ENCODE measurements at places on chromosomes 3 and 15.

- no peak for DNase-seq
These were observed 25.4 kb downstream of the PHLDB2 start for GRCh38 chr3:111884411-111885018.

DNA sequence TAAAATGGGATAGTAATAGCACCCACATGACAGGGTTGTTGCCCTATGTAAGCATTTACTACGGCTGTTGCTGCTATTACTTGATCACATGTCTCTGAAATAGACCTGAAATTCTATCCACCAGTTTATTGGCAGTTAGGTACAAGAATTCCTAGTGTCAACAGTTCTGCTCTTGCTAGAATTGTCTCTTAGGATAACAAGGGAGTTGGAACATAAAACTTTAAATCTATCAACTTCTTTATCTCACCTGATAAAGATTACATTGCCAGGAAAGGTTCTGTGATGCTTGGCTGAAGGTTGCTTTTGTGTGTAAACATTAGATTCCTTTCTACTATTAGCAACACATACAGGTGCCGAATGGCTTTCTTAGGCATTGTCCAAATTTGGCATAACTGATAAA lies 38.7 kb downstream of the ATP13A4 start:
- peak; percentile 10 for DNase-seq

GRCh38 chr3:185420762-185421161 lies 57.8 kb downstream of the MAP3K13 start:
- DNase-seq, result no peak

- no peak for DNase-seq
These were observed 7.6 kb downstream of the ZNF639 start for GRCh38 chr3:179330438-179330837.

DNA sequence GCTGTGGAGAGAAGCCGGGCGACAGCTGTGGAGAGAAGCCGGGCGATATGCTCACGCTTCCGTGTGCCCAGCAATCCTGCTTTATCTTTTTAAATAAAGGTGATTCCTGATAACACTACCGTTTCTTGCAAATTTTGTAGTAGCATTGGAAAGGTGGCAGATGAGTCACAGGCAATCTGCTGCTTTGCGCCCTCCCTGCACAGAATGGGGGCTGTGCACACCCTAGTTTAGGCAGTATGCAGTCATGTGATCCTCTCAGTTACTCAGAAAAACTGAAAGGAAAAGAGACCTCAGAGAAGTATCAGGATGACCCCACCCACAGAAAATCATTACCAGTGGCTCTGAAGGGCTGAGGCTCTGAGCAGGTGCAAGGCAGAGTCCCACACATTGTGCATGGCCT lies 24.9 kb upstream of the TMCC1 start:
- peak; percentile 31 for DNase-seq

DNA sequence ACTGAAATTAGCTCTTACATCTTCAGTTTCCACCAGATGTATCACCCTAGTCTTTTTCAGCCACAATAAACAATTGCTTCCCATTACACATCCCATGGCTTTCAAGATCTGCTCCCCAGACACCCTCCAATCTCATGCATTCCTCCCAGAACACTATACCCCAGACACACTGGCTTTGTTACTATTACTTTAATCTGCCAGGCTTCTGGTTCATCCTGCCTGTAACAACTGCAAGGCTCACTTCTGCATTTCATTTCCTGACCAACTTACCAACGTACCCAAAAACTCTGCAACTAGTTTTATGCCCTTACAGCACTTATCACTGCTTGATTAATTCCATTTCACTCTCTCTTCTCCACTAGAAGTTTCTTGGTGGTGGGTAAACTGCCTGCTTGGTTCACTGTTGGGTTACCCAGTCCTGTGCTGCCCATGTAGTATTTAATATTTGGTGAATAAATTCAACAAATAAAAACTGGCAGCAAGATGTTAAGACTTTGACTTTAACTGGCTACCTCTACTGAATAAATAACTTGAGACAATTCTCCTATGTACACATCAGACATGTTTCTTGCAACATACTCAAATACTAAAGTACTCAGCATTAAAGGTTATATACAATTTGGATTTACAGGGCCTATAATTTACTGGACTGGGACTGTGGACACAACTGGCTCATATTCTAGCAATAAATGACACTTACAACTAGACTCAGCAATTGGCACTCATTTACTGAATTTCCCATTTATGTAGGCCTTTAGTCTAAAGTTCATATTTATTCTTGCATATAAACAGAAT lies 2.7 kb downstream of the RPL22L1 start:
- DNase-seq, result no peak

DNA sequence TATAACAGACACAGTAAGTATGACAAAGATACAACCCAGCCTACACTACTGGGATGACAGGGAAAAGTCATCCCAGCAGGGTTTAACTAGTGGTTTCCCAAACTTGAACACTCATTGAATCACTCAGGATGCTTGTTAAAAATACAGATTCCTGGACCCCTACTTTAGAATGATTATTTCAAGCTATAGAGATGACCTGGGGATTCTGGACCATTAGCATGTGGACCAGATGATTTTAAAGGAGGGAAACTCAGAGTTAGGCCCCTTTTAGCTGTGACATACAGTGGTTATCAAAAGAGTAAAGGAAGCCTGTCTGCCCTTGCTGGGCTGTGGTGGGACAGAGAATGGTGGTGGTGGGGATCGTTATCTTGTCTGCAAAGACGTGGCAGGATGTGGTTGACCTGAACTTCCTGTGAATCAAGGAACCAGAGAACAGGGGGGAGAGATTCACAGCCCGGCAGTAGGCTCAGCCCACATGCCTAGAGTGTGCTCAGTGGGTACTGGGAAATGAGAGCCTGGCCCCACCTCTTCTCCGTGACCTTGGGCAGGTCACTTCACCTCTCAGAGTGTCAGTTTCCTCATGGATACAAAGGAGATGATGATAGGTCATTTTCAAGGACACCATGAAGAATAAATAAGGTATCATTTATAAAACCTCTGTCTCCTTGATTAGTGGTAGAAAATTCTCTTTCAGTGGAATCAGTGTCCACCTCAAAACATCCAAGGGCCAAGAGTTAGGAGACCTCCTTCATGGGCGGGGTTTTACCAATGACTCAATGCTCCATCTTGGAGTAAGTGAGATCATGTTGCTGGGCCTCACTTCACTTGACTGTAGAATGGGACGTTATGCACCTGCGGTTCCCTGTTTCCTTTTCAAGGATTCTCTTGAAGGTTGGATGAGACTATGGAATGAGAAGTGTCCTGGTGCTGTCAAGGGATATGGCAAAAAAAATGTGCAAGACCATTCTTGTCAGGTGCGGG lies 306.5 kb downstream of the RPLP1 start:
- no peak for DNase-seq

GRCh38 chr15:96334705-96335410 lies 4.4 kb downstream of the NR2F2 start:
- no peak for DNase-seq

DNA sequence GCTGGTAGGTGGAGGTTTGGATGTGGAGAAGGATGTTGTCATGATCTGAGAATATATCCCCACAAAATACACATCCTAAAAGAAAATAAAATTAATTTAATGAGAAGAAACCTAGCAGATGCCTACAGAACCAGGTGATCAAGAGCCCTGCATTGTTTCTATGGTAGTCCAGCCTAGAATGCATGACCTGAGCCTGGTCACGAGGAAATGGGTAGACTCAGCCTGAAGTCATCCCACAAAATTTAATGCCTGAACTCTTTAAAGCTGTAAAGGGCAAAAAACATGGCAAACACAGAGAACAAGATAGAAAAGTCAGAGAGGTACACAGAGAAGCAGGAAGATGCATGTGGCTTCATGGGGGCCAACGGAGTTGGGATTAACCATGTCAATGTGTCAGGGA lies 36.0 kb downstream of the LDHAL6B start:
- no peak for DNase-seq

DNA sequence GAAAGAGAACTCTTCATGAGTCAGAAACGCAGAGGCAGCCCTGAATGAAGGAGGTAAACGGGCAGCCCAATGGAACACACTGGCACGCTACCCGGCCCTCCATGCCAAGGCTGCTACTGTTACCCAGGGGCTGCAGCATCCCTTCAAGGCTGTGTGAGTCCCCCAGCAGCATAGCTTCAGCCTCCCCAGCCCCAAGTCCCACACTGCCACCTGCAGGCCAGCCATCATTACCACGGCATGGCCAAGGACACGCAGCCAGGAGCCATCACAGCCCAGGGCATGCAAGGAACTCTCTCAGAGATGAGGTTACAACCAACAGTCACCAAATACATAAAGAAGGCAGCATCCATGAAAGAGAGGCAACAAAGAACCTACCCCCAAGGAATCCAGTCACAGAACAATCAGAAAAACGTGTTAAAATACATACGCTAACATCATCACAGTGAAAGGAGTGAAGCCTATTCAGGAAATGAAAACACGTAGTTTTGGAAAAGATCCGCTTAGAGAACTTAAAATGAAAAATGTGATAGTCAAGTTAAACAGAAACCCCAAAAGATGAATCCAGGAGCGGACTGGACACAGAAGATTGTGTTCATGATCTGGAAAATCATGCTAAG lies 22.4 kb downstream of the PLA2G4F start:
- DNase-seq, result peak; percentile 42

- DNase-seq, result peak; percentile 77
These were observed 12.2 kb downstream of the STAB1 start for GRCh38 chr3:52507359-52507758.

DNA sequence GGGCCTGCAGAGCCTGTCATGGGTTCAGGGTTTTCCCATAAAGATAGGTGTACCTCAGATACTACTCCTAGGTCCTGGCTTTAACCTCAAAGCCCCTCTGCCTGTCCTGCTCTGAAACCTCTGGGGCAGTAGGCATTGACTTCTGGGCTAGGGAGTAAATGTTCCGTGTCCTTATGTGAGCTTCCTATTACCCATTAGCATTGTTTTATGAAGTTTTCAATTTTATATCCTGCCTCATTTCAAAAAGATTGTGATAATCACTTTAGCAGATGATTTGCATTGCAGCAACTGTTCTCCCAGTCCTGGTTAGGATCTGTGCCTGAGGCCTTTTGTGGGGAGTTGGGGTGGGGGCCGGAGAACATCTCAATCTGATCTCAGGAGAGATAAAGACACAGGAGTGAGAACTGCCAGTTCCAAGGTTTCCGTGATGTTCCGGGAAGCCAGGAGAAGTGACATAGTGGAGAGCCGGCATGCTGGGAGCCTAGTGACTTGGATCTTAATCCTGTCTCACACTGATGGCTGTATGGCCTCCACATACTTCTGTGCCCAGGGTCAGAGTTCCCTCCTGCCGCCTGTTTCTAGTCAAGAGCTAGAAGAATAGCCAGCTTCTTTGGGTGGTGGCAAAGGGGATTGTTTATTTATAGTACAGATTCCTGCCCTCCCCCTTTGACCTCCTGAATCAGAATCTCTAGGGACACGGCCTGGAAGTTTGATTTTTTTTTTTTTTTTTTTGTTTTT lies 10.6 kb downstream of the TPM1 start:
- DNase-seq, result peak; percentile 50

GRCh38 chr15:48603922-48604321 lies 41.6 kb downstream of the FBN1 start:
- DNase-seq, result no peak

GRCh38 chr15:67161412-67161811 lies 93.0 kb downstream of the AAGAB start:
- no peak for DNase-seq

GRCh38 chr3:66441129-66441528 lies 59.7 kb downstream of the LRIG1 start:
- no peak for DNase-seq

DNA sequence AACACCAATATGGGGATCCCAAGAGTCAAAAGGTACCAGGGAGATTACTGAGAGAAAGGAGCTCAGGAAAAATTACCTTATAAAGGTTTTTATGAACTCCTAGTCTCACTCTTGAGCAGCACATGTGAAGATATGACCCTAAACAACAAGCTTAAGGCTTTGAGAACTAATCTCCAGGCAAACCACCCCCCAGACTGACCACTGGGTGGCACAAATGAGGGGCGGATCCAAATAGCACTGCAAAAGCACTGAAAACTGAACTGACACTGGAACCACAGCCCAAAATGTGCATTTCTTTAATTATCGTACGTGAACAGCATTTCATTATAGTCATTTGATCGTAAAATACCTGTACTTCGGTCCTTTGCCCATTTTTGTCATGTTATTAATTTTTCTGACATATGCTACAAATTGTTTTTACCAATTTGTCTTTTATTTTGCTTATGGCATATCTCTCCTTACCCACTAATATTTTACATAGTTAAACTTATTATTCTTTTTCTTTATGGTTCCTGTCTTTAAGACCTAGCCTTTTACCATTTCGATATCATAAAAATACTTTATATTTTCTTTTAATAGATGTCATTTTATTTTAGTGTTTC lies 31.5 kb upstream of the TFDP2 start:
- DNase-seq, result peak; percentile 42

DNA sequence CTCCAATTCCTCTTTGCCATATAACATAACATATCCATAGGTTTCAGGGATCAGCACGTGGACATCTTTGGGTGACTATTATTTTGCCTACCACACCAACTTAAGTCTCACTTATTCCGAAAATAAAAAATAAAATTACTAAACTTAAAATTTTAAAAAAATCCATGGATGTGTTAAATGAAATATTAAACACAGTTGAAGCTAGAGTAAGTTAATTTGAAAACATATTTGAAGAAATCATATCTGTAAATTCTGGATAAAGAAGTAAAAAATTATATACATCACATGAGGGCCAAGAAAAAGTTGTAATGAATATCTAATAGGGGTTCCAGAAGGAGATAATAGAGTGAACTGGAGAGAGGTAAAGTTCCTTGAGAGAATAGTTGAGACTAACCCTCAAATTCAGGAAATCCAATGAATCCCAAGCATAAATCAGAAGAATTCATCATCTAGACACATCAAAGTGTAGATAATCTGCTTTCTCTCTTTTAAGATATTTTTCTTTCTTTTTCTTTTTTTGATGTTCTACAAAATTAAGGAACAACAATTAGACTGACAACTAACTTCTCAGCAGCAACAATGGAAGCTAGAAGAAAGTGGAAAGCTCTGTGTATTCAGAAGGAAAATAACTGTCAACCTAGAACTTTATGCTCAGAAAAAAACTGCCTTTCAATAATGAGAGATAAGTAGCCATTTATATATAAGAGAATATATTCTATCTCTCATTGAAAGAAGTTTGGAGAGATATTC lies 147.4 kb downstream of the ABHD5 start:
- DNase-seq, result no peak

DNA sequence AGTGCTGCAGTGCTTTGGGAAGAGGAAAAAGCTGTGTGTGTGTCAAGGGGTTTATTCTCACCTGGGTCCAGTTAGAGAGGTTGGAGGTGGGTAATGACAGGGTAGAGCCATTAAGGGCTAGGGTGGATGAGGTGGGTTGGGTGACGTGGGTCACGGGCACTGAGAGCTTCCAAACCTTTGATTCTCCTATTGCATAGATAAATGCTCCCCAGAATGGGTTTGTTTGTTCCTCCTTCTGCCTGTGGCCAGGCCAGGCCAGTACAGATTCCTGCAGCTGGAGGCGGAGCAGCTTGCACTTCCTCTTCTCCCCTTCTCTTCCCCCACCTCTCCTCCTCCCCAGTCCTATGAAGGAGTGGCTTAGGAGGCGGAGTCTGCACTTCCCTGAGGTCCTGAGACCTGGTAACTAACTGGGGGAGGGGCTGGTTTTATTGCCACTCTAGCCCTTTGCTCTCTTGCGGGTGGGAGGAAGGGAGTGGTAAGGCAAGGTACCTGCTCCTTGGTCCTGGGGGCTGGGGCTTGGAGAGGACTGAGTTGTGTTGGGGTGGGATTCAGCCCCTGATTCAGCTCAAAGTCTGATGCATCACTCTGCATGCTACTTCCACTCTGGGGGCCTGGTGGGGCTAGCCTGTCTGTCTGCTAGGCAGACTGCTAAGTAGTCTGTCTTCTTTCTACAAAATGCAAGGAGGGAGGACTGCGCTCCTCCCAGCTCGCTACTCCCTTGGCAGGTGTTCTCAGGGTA lies 3.5 kb downstream of the SPINT1 start:
- peak; percentile 93 for DNase-seq

Measured in hepatocyte (in vitro differentiated cells).